Suppressor macrophage (primary cell): ENCODE measurements at places on chromosomes 12 and 14.

- DNase-seq, result no peak
These were observed 452.3 kb downstream of the ADAMTS20 start for GRCh38 chr12:43099691-43100163.

GRCh38 chr14:68928770-68929550 is 50.1 kb downstream of the ACTN1 start:
- DNase-seq, result no peak

GRCh38 chr12:69028941-69029729 is 96.2 kb upstream of the CPM start:
- DNase-seq, result no peak

- DNase-seq, result no peak
These were observed 24.8 kb upstream of the MTHFD1 start for GRCh38 chr14:64363265-64363846.

GRCh38 chr12:11749943-11750690 is 100.6 kb downstream of the ETV6 start:
- DNase-seq, result peak; percentile 89

DNA sequence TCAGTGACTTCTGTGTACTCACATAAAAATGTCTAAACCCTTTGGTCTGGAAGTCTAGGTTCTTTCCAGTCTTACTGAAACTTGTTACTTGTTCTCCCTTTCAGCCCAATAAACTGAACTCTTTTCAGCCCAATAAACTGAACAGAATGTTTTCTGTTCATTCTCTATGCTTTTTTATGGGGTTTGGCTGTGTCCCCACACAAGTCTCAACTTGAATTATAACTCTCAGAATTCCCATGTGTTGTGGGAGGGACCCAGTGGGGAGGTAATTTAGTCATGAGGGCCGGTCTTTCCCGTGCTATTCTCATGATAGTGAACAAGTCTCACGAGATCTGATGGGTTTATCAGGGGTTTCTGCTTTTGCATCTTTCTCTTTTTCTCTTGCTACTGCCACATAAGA is 15.0 kb upstream of the NEDD1 start:
- no peak for DNase-seq

DNA sequence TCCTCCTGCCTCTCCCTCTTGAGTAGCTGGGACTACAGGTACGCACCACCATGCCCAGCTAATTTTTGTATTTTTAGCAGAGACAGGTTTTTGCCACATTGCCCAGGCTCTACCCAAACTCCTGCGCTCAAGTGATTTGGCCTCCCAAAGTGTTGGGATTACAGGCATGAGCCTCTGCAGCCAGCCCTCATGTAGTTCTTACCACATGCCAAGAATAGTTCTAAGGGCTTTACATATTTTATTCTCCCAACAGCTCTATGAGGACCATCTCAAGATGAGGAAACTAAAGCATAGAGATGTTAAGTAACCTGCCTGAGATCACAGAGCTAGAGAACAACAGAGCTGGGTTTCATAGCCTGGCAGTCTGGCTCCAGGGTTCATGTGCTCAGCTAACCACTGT is 37.9 kb upstream of the ALDH2 start:
- DNase-seq, result no peak

DNA sequence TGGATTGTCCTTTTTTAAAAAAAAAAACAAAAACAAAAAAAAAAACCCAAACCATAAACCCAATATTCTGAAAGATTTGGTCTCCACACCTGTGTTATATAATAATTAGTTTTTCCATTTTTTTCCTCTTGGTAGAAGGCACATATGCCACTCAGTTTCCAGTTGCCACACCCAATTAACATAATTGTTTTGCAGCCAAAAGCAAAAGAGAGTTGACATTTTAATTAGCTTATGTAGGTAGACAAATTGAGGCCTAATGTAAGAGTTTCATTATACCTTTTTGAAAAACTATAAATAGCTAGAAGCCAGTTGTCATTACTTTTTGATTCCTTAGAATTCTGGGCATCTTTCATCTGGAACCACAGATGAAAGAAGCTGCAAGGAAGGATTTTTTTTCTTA is 21.0 kb downstream of the PTPN11 start:
- no peak for DNase-seq

- no peak for DNase-seq
These were observed 22.2 kb downstream of the MMAB start for GRCh38 chr12:109551108-109551507.

DNA sequence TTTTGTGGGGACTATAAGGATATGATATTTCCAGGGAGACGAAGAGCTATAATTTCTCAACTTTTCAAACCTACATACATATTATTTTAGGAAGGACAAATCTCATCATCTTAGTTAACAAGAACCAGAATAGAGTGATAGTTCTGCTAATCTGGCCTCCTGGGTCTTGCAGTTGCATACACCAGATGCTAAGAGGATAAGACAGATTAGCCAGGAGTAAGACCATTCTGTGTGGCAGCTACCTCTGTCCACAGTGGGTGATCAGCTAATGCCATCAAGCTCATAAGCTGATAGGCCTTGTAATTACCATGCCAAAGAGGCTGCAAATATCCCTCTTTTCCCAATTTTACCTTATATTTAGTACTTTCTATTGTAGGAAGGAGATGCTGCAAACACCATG is 776.8 kb downstream of the NRXN3 start:
- DNase-seq, result no peak

DNA sequence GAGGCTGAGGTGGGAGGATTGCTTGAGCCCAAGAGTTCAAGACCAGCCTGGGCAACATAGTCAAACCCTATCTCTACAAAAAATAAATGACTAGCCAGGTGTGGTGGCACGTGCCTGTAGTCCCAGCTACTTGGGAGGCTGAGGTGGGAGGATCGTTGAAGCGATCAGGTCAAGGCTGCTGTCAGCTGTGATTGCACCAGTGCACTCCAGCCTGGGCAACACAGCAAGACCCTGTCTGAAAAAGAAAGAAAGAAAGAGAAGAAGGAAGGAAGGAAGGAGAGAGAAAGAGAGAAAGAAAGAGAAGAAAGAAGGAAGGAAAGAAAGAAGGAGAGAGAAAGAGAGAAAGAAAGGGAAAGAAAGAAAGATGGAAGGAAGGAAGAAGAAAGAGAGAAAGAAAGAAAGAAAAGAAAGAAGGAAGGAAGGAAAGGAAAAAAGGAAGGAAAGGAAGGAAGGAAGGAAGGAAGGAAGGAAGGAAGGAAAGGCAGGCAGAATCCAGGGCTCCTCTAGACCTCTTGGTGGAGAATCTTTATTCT is 71.5 kb upstream of the FBRSL1 start:
- no peak for DNase-seq

GRCh38 chr12:93042684-93043083 is 113.6 kb upstream of the EEA1 start:
- DNase-seq, result no peak

DNA sequence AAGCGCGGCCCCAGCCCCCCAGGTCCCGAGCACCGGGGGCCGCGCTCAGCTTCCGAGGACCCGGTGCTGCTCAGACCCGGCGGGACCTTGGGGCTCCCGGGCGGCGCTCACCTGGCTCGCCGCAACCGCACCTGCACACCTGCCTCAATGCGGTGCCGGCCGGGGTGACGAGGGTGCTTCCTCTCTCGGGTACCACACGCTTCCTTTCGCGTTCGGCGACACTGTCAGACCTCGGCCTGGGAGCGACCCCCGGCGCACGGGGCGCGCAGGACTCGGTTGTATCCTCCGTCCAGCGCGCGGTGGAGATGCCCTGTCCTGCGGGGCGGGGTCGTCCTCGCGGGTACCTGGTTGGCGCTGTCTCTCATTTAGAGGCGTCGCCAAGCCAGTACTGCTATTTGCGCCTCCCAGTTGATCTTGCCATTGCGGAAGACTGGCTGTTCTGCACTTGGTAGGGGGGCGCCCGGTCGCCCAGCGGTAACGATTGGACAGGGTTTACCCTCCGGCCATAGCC is 718 bp downstream of the PACS2 start:
- DNase-seq, result no peak
